ENCODE measurements at places on chromosomes 7 and 10.

- no peak for DNase-seq
Observed at GRCh38 chr10:124041675-124042445, 51.5 kb downstream of the CHST15 start.

- no peak for DNase-seq
Observed at GRCh38 chr7:159099711-159100231, 44.9 kb downstream of the VIPR2 start.

- peak; percentile 75 for DNase-seq
Observed at GRCh38 chr7:139730746-139731612, 46.8 kb downstream of the HIPK2 start.

DNA sequence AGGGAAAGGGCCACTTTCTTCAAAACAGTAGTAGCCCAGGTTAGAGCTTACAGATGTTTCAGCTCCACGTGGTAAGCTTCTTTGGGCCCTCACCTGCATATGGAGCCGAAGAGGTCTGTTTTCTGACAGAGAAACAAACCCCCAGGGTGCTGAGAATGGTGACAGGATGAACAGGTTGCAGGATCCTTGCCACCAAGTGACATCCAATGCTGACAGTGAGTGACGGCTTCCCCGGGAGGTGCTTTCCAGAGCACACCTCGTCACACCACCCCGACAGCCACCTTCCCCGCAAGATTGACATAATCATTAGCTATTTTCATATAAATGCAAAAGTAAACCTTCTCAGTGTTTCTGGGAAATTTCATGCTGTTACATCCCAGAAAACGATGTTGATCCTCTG lies 109.3 kb upstream of the BTBD16 start:
- no peak for DNase-seq

- no peak for DNase-seq
Observed at GRCh38 chr7:35781767-35782515, 18.9 kb upstream of the SEPTIN7 start.

- no peak for DNase-seq
Observed at GRCh38 chr7:25583621-25584020, 355.3 kb upstream of the NPVF start.

DNA sequence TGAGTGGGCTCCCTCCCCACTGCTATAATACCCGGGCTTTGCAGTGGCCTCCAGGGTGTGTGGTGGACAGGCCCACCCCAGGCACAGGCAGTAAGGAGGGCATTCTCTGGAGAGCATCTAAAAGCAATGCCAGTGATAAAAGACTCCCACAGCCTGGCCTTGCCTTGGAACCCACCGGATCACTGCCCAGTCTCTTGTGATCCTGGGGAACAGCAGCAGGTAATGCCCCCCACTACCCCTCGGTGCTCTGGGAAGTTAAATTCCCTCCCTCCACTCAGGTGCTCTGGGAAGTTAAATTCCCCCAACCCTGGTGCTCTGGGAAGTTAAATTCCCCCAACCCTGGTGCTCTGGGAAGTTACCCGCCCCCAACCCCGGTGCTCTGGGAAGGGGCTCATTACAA lies 565.2 kb downstream of the TCERG1L start:
- no peak for DNase-seq

GRCh38 chr7:135731-136645 lies 56.4 kb upstream of the FAM20C start:
- peak; percentile 29 for DNase-seq

- DNase-seq, result no peak
Observed at GRCh38 chr7:106281127-106281526, 3.7 kb downstream of the NAMPT start.

DNA sequence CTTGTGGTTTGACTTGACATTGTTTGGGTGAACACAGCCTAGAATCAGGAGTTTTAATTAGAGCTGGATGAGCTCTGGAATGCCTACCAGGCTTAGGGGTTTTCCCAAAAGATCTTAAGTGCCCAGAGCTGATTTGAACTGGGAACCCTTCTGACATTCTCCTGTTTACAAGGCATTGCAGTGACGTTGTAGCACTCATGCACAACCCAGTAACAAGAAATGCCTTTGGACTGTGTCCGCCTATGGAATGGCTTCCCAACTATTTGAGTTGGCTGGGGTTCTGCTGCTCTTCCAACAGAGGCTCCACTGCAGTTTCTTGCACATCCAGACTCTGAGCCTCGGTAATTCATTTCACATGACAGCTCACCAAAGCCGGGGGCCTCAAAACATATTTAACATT lies 76.7 kb upstream of the MKX start:
- no peak for DNase-seq
